ENCODE measurements at places on chromosomes 5 and 9.

DNA sequence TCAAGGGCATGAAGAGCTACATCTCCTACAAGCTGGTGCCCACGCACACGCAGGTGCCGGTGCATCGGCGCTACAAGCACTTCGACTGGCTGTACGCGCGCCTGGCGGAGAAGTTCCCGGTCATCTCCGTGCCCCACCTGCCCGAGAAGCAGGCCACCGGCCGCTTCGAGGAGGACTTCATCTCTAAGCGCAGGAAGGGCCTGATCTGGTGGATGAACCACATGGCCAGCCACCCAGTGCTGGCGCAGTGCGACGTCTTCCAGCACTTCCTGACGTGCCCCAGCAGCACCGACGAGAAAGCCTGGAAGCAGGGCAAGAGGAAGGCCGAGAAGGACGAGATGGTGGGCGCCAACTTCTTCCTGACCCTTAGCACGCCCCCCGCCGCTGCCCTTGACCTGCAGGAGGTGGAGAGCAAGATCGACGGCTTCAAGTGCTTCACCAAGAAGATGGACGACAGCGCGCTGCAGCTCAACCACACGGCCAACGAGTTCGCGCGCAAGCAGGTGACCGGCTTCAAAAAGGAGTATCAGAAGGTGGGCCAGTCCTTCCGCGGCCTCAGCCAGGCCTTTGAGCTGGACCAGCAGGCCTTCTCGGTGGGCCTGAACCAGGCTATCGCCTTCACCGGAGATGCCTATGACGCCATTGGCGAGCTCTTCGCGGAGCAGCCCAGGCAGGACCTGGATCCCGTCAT is 1.4 kb downstream of the SNX18 start:
- DNase-seq: no peak

- DNase-seq: peak; percentile 20
These were observed 780.7 kb downstream of the NR2F1-AS1 start for GRCh38 chr5:92800365-92800764.

DNA sequence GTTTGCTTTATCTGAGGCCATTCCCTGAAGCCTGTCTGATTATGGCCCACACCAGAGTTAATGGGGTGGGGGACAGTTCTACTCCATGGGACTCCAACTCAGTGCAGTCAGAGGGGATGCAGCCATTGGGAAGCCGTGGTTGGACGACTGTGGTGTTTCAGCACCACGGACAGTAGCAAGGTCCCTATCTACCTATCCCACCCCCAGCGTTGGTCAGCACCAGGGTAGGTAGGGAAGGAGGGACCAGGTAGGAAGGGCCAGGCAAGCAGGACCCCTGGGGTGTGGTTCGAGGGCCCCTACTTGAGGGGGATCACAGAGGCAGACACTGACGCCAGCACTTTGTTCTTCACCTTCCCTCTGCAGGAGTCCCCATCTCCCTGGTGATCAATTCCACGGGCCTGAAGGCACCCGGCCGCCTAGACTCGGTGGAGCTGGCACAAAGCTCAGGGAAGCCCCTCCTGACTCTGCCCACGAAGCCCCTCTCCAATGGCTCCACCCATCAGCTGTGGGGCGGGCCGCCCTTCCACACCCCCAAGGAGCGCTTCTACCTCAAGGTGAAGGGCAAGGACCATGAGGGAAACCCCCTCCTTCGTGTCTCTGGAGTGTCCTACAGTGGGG is 33.2 kb downstream of the HMCN2 start:
- no peak for DNase-seq

DNA sequence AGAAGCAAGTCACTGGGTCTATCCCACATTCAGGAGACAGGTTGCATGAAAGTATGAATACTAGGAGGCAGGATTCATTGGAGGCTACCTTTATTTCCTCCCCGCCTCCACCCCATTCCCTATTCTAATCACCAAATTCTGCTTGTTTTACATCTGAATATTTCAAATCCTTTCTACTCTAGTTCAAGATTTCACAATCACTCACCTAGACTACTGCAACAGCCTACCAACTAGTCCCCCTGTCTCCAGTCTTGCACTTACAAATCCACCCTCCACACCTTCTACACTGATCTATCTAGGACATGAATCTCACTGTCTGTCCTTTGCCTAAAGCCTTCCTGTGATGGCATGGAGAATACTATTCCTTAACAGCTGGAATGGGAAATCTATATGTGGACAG is 6.4 kb upstream of the KIF27 start:
- DNase-seq: no peak

DNA sequence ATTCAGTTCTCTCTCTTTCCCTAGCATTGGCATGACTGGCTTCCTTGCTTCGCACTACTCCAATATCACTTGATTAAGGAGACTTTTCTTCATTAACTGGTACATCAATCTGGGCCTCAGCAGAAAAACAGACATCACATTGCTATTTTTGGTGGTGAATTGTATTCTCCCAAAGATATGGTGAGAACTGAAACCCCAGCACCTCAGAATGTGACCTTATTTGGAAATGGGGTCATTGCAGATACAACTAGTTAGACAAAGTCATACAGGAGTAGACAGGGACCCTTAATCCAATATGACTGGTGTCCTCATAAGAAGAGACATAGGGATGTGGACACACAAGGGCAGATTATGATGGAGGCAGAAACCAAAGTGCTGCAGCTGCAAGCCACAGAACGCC is 7.5 kb upstream of the RAD23B start:
- no peak for DNase-seq

DNA sequence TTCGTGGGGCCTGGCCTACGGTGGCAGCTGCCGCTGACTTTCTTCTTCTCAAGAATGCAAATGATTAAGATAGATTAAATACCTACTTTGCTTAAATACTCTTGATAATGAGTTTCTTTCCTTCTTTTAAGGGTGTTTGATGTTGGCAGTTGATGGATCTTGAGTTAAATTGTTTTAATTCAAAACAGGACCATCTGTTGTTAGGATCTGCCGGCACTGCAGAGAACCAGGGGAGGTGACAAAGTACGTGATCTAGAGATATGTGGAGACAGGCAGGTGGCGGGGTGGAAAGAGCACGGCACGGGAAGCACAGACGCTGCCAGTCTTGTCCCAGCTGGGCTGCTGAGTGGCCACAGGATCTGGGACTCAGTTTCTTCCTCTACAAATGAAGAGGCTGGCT is 37.9 kb downstream of the MED27 start:
- no peak for DNase-seq

DNA sequence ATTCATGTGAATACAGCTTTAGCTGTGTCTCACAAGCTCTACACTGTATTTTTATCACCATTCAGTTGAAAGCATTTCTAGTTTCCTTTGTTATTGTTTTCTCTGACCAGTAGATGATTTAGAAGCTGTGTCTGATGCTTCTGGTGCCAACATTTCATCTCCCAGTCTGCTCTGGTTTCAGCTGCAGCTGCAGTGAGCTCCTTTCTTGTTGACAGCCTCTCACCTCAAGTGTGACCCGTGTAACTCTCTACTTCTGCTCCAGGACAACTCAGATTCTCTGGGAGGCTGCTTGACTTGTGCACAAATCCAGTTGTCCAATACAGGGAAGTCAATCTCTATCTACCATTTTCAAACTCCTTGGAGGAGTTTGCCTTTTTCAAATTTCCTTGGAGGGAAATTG is 504.8 kb downstream of the DIRAS2 start:
- no peak for DNase-seq

DNA sequence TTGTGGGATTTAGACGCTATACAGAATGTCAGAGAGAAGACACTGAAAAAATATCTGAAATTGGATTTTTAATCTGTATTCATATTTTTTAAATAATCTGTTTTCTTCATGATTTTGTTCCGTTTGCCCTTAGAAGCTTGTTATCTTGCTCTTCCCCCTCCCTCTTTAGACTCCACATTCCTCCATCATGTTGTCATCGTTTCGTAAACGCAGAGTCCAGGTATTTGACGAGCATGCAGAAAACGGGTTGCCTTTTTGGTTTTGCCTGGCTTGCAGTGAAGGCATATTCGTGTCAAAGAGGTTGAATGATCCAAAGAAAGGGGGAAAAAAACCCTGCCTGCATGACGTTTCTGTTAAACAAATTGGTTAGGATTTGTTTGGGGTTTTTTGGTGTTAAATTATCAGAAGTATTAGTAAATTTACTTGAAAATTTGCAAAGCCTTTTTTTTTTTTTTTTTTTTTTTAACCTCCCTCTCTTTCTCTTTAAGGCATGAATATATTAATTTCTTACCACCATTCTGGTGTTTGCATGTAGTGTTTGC is 2.9 kb downstream of the SPTAN1 start:
- peak; percentile 79 for DNase-seq

GRCh38 chr9:105103776-105104175 is 140.7 kb upstream of the SLC44A1 start:
- DNase-seq: peak; percentile 49
